Left kidney (tissue), 8 donors: ENCODE measurements at places on chromosomes 4 and X.

- DNase-seq: no peak
Measured at GRCh38 chr4:123890889-123891288, 494.3 kb downstream of the SPRY1 start.

GRCh38 chrX:150692296-150692695 is 900 bp upstream of the MTMR1 start:
- no peak for DNase-seq

GRCh38 chrX:103615781-103616371 is 8.1 kb downstream of the TCEAL3 start:
- no peak for DNase-seq

- DNase-seq: no peak
Measured at GRCh38 chr4:142034101-142034500, 397.7 kb downstream of the IL15 start.

DNA sequence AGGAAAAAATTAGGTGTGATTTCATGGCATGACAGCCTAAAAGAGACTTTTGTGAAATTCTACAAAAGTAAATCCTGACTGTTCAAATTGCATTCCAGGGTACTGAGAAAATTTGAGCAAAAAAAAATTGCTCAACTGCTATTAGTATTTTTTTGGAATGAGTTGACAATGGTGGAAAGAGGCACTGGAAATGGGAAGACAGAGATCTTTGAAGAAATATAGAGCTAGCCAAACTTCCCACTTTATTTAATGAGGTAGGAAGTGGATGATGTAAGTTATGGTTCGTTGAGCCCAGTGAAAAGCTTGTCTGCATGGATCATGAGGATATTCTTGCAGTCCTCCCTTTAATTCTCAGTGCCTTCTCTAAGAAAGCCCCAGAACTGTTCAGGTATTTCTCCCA is 183.8 kb downstream of the PTTG2 start:
- DNase-seq: no peak

DNA sequence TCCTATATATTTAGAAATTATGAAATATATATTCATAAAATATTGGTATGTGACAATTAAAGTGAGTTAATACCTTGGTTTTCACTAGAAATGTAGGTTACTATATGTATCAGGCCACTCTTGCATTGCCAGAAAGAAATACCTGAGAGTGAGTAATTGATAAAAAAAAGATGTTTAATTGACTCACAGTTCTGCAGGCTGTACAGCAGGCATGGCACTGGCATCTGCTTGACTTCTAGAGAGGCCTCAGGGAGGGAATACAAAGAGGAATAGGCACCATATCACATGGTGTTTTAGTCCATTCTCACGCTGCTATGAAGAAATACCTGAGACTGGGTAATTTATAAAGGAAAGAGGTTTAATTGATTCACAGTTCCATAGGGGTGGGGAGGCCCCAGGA is 1560.6 kb downstream of the STIM2 start:
- no peak for DNase-seq

DNA sequence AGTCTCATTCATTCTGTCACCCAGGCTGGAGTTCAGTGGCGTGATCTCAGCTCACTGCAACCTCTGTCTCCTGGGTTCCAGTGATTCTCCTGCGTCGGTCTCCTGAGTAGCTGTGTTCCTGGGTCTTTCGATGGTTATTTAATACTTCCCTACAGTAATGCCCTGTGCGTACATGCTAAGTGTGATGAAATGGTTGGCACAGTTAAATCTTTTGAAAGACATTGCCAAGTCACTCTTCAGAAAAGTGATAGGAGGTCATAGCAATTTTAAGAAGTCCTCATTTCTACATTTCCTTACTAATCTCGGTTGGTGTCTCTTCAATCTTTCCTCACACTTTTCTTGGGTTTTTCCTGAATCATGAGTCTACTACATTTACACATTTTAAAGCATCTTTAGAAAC is 14.4 kb downstream of the HTT-AS start:
- no peak for DNase-seq

DNA sequence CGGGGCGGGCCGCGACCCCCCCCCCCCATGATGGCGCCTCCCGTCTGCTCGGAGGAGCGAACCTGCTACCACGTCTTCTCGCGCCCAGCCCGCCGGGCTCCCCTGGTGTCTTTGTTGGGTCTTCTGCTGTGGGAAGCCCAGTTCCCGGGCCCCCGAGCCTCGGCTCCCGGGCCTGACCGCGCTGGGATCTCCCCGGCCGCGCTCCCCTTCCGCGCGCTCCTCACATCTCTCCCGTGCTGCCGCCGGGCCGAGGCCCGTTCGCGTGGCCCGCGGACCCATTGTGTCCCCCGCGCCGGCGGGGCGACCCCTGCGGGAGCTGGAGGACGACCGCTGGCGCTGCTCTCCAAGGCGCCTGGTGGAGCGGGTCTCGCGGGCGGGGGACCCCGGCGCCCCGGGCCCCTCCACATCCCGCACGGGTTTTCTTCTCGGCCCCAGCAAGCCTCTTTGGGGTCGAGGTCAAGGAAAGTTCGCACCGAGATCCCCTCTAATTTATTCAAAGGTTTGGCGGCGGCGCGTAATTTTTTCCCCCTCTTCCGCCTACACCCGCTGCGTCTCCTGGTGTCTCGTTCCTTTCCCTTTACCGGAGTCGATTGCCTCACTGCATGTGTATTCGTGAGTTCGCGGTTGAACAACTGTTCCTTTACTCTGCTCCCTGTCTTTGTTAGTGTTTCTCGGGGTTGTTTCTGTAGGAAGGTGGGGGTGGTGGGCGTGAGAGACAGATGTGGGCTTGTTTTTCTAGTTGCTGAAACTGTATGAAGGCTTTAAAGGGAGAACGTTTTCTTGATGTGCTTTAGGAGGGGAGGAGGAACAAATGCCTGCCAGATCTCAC is 770 bp downstream of the SMAD1 start:
- peak; percentile 76 for DNase-seq

- no peak for DNase-seq
Measured at GRCh38 chr4:112954286-112954685, 95.2 kb upstream of the ANK2 start.

DNA sequence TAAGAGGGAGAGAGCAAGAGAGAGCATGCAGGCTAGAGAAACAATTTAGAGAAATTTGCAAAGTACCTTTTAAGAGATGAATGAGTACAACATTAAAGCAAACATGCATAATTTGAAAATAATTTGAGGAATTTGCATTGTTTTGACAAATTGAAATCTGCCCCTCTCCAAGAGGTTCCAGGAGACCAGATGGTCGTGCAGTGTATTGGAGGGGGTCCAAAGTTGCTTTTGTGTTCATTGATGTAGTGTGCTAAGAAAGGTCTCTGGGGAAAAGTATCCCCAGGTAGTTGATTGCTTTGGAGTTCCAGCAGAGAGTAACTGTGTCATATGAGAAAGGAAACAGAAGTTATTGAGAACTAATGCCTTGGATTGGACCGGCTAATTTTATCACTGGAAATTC is 635.0 kb upstream of the TENM3 start:
- DNase-seq: no peak

DNA sequence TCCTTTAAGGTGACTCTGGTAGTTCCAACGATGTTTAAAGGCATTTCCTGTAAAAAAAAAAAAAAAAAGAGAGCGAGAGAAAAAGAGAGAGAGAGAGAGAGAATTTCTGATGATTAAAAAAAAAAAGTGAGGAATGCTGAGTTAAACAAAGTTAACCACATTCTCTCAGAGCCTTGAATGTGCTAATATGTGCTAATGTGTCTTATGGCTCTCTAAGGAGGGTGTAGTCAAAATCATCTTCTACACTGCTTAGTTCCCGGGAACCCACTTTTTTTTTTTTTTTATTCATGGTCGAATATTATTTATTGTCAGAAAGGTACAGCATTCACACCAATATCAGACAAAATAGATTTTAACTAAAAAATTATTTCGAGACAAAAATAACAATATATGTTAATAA is 111.7 kb downstream of the SNCA start:
- DNase-seq: no peak

DNA sequence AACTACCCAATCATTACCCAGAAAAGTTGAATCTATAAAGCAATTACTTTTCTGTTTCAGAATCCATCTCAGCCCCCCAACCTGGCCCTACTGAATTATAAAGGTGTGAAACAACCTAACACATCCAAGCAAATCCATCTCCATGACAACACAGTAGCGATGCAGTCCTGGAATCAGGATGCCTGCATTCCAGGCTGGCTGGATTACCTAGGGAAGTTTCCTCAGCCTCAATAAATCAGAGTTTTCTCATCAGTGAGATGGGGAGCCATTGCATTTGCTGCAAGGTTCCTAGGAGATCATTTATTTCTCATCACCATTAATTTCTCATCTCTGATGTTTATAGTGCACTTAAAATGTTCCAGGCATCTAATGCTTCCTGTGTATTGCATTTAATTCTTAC is 46.0 kb downstream of the LNX1 start:
- DNase-seq: no peak

DNA sequence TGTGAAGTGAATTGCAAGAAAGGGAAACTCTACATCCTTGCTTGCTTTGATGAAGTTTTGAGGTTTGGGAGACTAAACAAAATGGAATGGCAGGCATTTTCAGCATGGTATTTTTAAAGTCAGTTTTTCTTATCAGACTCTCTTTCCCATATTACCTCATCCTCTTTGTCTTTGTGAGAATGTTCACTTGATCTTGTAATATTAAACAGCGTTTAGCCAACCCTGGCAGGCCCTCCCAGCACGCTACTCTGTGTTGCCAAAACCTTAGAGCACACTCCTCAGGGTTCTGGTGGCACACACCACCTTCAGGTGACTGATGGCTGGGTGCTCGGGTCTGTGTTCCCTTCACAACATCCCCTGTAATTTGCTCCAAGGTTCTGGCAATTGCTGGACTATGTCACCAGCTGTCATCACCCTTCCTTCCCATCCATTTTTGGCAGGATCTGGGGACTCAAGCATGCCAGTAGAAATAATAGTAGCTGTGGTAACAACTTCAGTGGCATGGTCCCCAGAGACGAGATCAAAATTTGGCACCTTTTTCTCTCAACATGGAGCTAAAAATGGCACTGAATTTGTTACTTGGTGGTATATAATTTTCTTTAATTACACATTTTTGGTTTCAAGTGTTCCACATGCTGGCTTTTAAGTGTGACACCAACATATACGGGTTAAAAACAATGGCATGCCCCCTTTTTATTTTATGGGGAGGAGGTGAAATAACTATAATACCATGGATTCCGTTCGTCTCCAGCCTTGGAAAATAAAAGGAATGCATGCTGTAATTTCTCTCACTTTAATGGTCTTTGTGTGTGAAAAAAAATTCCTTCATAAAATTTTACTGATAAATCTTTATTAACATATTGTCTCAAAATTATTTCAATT is 273.1 kb downstream of the DCTD start:
- no peak for DNase-seq

DNA sequence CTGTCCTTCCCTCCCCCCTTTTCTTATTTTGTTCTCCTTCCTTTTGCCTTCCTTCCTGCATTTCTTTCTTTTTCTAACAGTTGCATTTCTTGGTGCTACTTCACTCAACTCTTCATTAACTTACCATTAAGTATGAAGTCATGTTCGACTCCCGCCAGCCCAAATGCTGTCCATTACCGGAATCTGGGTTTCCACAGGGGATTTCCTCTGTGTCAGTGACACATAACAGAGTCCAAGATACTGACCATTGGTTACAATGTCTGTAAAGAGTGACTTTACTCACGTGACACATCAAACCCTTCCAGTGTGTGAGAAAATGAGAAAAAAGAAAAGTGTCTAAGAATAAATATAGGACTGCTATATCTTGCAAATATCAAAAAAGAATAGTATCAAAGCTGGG is 500.0 kb upstream of the FRG1 start:
- no peak for DNase-seq

DNA sequence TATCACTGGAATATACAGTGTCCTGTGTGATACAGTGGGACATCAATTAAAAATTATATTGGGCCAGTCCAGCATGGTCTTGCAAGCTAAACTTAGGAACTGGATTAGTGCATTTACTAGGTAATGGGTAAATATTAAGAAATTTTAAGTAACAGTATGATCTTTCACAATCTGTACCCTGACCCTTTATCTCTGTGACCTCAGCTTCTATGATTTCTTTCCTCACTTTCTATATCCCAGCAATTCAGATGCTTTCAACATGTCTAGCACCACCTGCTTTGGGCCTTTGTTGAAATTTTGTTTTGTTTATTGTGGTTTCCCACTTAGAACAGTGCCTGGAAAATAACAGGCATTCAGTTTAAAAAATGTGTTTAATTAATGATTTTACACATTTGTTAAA is 2295.4 kb downstream of the ARAP2 start:
- no peak for DNase-seq

GRCh38 chr4:113189546-113189945 is 140.1 kb downstream of the ANK2 start:
- no peak for DNase-seq

GRCh38 chr4:118400356-118400755 is 47.6 kb upstream of the PRSS12 start:
- DNase-seq: no peak

GRCh38 chr4:2497931-2498330 is 29.0 kb downstream of the RNF4 start:
- DNase-seq: no peak

DNA sequence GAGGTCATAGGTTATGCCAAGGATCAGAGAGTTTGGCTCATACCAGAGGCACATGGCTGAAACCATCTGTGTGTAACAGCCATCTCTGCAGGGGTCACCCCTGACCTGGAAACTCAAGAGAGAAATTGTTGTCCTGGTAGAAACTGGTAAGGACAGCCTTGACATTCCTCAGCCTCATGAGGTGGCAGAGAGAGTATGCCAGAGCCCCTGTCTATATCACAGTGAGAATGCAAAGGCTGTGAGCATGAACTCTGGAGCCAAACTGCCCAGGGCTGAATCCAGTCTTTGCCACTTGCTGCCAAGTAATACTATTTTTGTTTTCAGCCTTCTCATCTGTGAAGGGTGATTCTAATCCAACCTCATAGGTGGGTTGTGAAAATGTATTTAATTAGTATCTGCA is 37.1 kb upstream of the CCDC149 start:
- DNase-seq: no peak

DNA sequence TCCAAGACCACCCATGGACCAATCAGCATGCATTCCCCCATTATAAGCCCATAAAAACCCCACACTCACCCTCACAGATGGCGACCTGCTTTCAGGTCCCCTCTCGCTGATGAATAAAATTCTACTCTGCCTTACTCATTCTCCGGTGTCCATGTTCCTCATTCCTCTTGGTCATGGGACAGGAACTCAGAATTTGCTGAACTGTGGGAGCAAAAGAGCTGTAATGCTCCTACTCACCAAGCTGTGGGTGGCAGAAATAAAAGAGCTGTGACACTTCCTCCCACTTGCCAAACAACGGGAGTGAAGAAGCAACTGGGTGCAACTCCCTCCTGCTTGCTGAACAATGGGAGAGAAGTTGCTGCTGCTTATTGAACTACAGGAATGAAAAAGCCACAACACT is 168.5 kb upstream of the PCDH18 start:
- DNase-seq: no peak

- DNase-seq: no peak
Measured at GRCh38 chrX:153974726-153975286, 2.3 kb downstream of the TMEM187 start.

DNA sequence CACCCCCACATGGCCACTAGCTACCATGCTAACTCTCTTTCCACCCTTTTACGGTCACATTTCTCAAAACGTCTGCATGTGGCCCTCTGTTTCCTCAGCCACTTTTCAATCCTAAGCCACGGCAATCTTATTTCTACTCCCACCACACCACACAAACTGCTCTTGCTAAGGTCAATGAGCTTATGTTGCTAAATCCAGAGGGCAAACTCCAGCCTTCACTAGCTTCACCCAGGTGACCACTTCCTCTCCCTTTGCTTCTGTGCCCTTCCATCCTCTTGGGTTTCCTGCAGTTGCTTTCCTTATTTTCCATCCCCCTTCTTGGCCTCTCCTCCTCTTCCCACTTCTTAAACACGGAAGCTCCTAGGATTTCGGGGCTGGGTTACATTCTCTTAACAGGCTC is 16.5 kb downstream of the CETN2 start:
- no peak for DNase-seq

GRCh38 chrX:14029039-14029424 is 660 bp downstream of the GEMIN8 start:
- DNase-seq: no peak
